Frontal cortex (tissue), 4 donors: ENCODE measurements at places on chromosomes 11 and 22.

DNA sequence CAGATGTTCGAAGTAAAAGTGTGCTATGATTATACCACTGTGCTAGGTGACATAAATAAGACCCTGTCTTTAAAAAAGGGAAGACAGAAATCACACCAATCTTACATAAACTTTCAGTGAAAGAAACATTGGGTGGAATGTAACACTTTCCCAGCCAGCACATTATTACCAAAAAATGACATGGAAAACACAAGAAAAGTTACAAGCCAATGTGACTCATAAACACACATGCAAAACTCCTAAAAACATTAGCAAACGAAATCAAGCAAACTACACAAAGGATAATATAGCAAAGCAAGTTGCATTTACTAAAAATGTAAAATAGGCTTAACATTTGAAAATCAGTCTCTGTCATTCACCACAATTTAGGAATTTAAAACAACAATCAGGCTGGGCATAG, 47.0 kb downstream of the SBF2 start:
- DNase-seq = no peak

DNA sequence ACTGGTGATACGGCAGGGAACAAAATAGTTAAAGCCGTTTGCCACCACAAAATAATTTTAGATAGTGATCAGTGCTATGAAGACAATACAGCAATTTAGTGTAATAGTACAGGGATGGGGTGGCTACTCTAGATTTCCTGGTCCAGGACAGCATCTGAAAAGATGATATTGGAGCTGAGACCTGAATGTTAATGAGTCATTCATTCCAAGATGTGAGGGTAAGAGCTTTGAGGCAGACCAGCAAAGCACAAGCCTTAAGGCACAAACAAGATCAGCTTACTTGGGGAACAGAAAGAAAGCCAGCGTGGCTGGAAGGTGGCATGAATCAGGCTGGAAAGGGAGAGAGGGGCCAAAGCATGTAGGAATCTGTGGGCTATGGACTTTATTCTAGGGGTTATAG, 132.3 kb downstream of the TRIM44 start:
- DNase-seq = no peak

DNA sequence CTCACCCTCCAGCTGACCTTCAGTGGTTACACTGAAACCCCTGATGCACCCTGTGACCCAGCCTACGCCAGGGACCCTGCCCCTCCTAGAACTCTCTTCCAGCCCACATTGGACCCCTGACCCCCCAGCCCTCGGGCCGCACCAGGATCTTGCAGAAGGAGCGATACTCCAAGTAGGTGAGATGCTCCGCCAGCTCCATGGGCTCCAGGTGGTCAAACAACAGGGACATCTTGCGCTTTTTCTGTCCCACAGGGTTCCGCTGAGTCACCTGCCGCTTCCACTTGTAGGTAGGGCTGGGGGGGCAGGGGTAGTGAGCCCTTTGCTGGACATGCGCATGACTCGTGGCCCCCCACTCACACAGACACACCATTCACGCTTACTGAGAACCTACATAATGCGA, 4.1 kb downstream of the RASGRP2 start:
- no peak for DNase-seq

DNA sequence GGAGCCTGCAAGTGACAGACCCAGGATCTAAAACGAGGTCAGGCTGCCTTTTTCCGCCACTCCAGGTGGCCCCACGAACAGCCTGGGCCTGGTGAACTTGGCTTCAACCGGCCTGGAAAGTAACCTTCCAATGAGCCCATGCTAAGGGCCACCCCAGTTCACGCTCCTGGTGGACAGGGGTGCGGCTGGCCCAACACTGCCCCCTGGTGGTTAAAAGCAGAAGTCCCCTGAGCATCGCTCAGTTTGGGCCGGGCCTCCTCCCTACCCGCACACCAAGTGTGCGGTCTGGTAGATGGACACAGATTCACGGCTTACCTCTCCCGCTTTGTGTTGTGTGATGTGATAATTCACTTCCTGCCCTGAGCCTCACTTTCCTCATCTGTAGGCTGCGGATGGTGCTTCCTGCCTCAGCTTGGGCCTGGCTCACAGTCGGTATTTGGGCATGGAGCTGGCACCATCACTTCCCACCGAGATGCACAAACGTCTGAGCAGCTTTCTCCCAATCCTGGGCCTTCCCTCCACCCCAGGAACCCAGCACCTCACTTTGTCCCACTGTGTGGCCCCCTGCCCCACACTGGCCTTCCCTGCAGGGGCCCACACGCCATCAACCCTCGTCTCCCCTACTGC, 13.7 kb upstream of the SEC14L3 start:
- DNase-seq = peak; percentile 68

DNA sequence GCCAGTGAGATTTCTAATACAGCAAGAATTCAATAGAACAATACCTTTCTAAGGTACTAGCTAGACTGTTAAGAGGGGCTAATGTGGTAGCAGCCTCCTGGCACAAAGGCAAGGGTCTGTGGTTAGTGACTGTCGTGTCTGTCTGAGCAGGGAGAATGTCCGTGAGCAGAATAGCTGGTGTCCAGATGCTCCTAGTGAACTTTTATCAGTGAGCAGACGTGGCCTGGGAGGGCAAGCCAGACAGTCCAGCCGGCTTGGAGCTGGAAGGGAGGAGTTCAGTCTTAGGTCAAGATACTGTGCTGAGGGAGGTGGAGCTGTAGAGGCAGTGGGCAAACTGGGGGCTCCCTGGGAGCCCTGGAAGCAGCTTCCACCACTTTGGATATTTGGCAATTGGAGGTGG, 138.6 kb downstream of the TEAD1 start:
- DNase-seq = no peak

DNA sequence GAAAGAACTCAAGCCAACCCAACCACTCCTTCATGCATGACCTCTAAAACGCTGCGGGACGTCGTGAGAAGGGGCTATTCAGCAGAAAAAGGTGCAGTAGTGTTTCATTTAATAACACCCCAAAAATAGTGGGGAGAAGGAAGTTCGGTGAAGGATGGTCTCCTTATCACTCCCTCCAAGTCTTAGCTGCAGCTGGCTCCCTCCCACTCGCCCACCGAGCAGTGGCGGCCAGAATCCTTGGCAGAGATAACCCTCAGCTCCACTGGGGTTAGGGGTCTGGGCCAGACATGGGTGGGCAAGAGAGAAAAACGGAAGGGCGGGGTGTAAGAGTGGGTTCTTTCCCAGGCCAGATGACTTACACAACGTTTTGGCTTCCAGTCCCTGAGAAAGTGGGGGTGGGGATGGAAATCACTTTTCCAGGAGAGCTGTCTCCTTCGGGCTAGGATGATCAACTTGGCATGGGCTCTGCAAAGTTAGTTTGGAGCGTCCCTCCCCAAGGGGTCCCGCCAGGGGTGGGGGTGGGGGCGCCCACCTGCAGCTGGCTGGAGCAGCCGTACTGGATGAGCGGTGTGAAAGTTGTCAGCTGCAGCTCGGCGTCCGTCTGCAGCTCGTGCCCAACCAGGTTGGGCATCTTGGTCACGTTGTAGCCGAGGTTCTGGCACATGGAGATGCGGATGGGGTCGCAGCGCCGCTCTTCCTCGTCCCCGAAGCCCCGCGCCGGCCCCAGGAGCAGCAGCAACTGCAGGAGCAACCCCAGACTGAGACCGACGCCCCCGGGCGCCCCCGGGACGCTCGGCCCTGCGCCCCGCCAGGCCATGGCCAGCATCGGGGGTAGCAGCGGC, 705 bp downstream of the FZD4 start:
- peak; percentile 46 for DNase-seq

DNA sequence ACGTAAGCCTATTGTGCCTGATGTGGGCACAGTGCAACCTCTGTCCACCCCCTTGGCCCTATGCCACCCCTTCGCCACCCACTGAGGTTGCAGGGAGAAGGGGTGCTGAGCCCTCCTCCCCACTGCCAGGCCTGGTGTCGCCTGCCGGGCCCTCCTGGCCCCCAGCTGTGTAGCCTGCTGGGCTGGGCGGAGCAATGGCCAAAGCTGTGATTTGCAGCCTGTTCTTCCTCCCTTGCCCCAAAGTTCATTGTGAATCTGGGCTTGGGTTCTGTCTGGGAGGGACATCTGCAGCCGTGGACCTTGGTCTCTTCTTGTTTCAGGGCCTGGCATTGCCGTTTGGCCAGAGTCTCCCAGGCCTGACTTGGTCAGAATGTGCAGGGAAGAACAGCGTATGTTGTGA, 121.9 kb downstream of the PKNOX2 start:
- DNase-seq = no peak

GRCh38 chr11:5922749-5923426, 19.2 kb upstream of the OR56A3 start:
- DNase-seq = no peak

DNA sequence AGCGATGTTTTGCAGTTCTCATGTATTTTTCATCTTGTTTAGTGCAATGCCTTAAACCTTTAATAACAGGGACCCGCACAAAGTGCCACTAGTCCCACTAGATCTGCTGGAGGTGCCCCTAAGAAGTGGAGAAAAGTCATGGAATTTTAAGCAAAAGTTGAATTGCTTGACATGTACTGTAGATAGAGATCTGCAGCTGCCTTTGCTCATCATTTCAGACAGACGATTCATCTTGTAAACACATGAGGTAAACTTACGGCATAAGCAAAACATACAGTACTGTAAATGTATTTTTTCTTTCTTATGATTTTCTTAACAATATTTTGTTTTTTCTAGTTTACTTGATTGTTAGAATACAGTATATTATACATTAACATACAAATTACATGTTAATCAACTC, 295.6 kb downstream of the CASP12 start:
- no peak for DNase-seq

- DNase-seq = no peak
These were observed 34.5 kb upstream of the TH start for GRCh38 chr11:2205981-2206690.

DNA sequence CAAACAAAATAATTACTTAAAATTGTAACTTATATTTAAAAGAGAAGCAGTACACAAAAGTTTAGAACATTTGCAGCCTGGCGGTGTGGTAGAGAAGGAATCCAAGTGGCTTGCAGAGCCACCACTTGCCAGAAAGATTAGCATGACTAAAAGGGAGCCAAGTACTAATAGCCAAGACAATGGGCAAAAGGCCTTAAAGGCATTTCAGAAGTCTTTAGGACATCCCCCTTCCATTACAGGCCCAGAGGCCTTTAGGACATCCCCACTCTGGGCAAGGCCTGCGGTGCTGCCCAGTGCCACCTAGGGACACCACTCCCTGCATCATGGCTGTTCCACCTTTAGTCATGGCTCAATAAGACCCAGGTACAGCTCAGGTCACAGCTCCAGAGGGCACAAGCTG, 32.4 kb downstream of the TMEM225 start:
- DNase-seq = no peak
